Right cardiac atrium (tissue), 5 donors: ENCODE measurements at places on chromosomes 7 and 10.
A peak's percentile ranks its signal among the peaks of the same experiment; 100 is the strongest.

DNA sequence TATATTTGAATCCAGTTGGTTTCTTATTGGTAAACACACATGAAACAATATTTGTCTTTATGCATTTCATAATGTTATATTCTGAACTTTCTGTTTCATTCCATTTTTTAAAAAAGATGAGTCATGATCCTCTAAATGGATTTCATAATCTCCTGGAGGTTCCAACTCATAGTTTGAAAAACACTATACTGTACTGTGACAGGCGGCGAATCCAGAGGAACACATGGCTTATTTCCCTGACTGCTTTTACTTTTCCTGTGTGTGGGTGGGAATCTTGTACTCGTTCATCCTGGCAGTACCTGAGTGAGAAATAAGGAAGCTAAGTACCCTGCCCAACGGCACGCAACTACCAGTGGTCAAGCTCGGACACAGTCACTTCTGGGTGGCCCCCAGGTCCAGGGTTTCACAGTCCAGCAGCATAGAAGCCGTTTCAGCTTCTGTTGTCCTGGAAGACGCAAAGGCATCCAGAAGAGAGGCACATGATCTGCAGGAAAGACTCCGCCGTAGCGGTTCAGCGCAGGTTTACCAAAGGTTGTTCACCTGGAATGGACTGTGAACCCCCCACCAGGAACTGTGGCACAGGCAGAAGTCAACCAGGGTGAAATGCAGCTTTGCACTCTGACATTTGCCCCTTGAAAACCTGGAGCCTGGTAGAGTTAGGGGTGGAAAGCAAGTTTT, 117.7 kb downstream of the CCNY start:
- no peak for DNase-seq

DNA sequence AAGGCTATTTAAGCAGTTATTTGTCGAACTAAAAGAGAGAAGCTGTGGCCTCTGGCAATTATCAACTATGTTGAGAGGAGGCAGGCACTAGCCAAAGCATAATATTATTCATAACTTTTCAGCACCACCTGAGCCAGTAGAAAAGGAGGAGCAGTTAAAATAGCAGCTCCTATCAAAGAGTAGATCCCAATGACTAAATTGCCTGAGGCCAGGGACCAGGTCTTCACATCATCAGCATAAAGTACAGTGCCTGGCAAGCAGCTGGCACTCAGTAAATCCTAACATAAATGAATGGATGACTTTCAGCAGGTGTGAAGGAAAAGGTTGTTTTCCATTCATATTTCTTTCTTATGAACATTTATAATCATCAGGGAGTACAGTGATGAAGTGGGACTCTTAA, 309.0 kb upstream of the IMMP2L start:
- DNase-seq: no peak

- DNase-seq: no peak
Observed at GRCh38 chr10:112376396-112376790, 2.5 kb downstream of the ACSL5 start.

GRCh38 chr7:40763319-40764287, 628.8 kb downstream of the SUGCT start:
- DNase-seq: no peak

DNA sequence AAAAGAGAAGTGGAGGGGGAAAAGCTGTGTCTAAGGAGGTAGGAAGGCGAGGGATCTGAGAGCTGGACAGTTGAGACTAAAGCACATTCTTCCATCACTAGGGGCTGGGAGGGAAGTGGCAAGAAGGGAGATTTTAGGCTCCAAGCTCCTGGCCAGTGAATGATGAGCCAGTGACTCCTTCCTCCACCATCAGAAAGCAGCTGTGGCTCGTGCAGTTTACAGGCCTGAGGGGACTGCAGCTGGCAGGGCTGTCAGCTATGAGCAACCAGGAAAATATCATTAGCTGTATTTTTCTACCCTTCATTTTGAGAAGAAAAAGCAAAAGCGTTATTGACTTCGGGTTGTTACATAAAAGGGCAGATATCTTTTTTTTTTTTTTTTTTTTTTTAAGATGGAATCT, 60.7 kb downstream of the GPAM start:
- DNase-seq: no peak

- DNase-seq: peak; percentile 59
Observed at GRCh38 chr7:12436896-12437535, 33.4 kb upstream of the VWDE start.

DNA sequence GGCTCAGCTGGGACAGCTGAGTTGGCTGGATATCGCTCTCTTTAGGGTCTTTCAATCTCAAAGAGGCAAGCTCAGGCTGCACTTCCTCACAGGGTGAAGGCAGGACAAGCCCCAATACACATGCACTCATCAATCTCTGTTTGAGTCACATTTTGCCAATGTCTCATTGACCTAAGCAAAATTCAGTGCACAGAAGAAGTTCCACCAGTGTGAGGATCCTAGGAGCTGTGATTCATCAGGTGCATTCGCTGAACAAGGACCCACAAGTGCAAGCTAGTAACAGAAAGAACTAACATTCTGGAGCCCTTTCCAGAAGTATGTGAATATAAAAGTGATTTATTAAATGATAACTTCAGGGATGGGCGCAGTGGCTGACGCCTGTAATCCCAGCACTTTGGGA, 477.2 kb downstream of the GPAM start:
- no peak for DNase-seq

GRCh38 chr7:66250711-66251110, 45.6 kb downstream of the TPST1 start:
- no peak for DNase-seq

GRCh38 chr10:12394241-12395033, 45.1 kb downstream of the CAMK1D start:
- no peak for DNase-seq

DNA sequence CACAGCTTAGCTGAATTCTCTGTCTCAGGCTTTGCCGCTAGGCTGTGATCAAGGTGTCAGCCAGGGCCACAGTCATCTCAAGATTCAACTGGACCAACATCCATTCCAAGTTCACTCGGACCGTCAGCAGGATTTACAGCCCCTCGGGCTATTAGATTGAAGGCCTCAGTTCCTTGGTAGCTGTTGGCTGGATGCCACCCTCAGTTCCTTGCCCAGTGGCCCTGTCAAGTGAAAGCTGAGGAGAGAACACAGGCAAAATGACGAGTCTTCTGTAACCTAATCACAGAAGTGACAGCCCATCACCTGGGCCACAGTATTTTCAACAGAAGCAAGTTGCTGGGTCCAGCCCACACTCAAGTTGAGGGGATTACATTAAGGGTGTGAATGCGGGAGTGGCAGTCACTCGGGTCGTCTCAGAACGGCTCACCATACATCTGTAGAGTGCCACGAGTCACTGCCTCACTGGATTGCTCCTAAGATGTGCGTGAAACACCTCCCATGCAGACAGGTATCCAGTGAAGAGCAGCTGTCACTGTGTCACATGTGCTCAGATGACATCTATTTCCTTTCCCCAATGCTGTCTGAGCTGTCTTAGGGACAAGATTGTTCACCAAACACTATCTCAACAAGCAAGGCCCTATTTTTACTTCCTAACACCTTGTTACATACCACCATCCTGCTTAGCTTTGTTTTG, 78.9 kb upstream of the PRLHR start:
- no peak for DNase-seq

DNA sequence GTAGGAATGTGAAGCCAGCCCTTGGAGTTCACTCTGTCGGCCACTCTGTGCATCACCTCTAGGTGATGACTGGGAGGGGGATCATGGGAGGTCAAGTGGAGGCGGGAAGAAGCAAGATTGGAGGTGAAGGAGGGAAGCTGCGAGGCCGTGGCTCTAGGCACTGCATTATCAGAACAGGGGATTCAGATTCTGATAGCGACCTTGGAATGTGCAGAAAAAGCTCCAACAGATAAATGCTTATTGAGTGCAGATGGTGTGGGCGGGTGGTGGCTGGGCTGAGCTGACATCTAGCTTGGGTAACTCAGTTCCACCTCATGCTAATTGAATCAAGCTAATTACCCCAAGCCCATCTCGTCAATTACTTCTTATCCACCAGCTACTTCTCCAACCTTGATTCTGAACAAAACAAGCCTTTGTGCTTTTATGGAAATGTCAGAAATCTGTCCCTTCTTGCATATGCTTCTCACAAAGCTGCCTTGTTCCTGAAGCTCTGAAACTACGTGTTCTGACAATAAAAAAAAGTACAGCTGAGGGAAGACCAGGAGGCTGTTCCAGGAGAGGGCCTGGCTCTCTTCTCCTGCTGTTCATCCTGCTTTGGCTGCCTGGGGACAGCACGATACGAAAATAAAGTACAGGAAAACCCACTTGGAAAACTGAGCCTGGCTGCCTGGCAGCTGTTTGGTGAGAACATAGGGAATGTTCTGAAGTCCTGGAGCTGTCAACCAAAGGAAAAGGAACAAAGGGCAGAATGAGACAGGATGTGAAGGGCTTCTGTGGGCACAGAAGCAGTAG, 27.5 kb downstream of the STRA8 start:
- no peak for DNase-seq

- no peak for DNase-seq
Observed at GRCh38 chr7:158953912-158954311, 97.6 kb downstream of the DYNC2I1 start.

GRCh38 chr10:34964166-34964800, 125.9 kb downstream of the CUL2 start:
- no peak for DNase-seq

GRCh38 chr7:158487631-158488151, 99.9 kb downstream of the PTPRN2 start:
- no peak for DNase-seq

GRCh38 chr10:42979181-42979580, 97.7 kb upstream of the RET start:
- DNase-seq: no peak

DNA sequence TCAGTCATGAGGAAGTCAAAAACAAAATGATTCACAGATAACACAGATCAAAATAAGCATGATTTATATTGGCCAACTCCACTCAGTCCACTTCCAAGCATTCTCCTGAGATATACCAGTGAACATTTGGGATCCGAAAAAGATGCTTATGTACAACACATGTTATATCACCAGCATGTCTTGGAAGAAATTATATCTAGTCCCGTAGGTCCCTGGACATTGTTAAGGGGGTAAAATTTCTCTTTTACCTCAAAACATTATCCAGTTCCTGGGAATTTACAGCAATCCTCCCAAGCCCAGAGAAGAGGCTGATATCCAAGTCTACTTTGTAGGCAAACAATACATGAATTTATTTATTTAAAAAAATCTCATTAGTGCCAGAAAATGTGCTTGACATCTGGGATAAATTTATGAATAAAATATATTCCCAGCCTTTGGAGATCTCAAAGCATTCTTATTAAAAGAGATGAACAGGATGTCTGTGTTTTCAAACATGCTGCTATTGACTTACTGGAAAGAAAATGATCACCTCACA, 582.2 kb upstream of the ZWINT start:
- no peak for DNase-seq

DNA sequence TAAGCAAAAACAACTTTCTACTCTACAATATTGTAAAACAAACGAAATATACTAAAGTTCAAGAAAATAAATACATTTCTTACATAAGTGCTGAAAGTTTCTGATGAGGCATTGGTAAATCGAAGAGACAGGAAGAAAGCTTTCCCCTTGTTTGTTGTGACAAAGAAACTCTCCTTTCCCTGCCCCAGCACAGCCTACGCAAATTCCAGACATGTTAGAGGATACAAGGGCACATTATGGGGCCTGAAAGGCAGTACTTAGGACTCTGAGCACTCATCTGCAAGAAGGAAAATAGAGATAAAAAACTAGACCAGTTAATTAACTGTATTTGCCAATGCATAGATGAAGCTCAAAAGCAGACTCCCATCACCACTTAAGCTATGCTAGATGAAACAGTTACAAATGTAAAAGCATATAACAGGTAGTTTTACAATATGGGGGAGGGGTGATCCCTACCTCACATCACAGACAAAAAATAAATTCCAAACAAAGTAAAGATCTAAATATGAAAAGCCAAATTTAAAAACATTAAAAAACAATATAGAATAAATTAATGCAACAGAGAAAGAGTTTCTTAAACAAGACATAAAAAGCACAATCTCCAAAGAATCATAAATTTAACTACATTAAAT, 21.8 kb downstream of the ARHGAP19 start:
- DNase-seq: no peak

DNA sequence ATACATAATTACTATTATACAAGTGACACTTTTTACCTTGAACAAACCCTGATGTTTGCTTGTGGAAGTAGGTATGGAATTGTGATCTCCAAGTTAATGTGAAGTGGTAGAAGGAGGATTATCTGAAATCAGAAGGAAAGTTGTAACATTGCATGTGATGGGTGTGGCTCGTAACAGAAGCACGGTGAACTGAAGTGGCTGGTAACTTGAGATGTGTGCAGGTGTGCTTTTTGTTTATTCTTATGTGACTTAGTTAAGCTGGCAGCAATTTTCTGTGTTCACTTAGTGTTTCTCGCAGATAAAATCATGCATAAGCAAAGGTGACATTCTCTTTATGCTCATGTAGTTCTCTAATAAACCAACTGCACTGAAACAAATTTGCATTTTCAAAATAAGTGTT, 82.3 kb downstream of the ZEB1 start:
- DNase-seq: no peak

GRCh38 chr10:91144961-91145360, 75.5 kb upstream of the PCGF5 start:
- DNase-seq: no peak

DNA sequence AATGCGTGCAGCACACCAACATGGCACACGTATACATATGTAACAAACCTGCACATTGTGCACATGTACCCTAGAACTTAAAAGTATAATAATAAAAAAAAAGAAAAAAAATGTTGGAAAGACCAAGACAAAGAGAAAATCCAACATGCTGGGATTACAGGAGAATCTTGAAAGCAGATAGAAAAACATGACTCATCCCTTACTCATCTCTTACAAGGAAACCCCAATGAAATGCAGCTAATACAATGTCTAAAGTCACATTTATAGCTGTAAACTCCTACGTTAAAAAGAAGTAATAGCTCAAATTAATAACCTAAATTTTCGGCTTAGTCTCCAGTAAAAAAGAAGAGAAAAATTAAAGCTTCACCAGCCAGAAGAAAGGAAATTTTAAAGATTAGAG, 47.5 kb upstream of the DGKB start:
- no peak for DNase-seq

GRCh38 chr7:106344861-106345260, 60.1 kb upstream of the NAMPT start:
- DNase-seq: no peak
